ENCODE measurements at places on chromosomes 13 and 19.
A peak's percentile ranks its signal among the peaks of the same experiment; 100 is the strongest.

GRCh38 chr13:98878486-98879126 is 99.3 kb downstream of the DOCK9 start:
- DNase-seq, result no peak

DNA sequence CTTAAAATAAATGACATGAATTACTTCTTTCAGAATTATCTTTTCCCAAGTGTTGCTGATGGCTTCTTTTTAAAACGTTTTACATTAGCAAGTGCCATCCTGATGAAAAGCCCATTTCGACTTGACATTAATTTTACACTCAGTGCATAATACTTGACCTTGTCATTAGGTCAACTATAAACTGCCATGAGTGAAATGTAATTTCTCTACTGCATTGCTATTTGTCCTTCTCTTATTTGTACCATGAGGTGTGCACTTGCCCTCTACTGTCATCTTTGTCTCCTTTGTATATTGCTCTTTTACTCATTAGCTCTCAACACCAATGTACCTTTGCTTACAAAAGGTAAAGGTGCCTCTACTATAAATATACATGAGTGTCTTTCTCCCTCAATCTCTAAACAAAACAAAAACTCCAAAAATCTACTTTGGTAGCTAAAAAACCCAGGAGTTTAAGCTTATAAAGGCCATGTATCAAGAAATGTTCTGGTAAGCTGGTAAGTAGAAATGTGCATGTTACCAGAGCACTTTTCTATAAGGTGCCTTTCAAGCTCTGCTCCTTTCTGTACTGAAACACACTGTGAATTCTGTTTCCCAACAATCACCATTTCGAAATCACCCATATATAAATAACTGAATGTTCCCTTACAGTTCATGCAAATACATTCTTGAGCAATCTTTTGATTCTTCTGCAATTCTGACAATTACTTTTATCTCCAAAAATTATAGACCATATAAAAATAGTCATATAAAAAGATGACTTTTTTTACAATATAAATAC is 351.4 kb downstream of the SLITRK5 start:
- no peak for DNase-seq

DNA sequence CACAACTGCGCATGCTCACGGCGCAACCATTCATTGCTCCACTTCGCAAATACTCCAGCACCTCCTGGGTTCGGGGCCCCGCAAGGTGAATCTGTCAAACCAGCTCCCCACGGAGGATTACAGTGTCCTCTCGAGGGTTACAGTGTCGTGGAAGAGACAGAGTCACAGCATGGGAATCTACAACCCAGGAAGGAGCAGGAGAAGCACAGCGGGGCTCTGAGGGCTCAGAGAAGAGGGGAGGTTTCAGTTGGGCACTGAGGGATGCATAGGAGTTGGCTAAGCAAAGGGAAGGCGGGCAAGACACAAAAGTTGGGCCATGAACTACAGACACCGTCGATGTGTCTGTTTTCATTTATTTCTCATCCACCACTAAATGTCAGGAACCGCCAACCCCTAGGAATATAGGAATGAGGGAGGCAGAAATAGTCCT is 1.0 kb upstream of the GTF2F1 start:
- DNase-seq, result no peak

DNA sequence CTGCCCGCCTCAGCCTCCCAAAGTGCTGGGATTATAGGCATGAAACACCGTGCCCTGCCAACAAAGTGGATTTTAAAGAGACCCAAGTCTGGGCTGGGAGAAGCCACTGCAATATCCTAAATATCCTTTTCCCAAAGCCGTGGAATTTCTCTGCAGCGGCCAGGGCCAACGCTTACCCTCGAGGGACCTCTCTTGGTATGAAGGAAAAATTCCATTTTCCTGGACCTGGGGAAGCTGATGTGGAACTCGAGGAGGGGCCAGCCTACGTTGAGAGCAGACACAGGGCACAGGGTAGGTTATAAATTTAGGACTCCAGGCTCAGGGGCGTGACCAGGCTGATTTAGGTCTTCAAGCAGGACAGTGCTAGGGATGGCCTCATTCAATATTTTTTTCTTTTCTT is 17.7 kb upstream of the UPF1 start:
- DNase-seq, result no peak

DNA sequence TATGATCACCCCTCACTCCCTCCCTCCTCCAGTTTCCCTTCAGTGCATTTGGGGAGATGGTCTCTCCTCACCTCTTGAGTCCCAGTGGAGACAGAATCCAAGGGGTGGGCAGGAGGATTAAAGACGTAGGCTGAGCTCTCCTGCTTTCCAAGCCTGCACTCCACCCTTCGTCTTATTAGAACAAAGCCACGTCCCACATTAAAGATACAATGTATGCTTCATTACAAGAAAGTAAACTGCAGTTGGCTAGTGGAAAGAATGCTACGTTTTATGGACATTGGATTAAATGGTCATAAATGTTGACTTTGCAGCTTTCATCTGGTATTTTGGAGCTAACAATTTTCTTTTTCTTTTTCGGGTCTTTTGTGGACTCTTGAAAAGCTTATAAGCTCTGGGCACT is 1.5 kb upstream of the KLK11 start:
- no peak for DNase-seq

DNA sequence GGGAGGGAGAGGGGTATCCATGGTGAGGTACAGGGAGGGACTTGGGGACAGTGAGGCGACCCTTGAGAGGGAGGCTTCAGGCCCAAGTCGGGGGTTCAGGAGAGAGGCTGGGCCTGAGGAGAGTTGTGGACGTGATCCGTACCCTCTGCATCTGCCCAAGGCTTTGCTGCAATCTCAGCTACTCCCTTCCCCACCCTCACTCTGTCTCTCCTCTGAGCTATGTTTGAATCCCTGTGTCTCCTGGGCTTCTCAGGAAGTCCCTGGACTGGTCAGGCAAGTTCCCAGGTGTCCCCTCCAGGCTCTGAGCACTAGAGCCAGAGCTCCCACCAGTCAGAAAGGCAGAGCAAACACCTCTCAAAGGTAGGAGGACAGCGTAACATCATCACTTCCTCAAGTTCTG is 1.8 kb downstream of the LIN37 start:
- no peak for DNase-seq

GRCh38 chr19:16931306-16931705 is 42.5 kb downstream of the F2RL3 start:
- DNase-seq, result no peak

DNA sequence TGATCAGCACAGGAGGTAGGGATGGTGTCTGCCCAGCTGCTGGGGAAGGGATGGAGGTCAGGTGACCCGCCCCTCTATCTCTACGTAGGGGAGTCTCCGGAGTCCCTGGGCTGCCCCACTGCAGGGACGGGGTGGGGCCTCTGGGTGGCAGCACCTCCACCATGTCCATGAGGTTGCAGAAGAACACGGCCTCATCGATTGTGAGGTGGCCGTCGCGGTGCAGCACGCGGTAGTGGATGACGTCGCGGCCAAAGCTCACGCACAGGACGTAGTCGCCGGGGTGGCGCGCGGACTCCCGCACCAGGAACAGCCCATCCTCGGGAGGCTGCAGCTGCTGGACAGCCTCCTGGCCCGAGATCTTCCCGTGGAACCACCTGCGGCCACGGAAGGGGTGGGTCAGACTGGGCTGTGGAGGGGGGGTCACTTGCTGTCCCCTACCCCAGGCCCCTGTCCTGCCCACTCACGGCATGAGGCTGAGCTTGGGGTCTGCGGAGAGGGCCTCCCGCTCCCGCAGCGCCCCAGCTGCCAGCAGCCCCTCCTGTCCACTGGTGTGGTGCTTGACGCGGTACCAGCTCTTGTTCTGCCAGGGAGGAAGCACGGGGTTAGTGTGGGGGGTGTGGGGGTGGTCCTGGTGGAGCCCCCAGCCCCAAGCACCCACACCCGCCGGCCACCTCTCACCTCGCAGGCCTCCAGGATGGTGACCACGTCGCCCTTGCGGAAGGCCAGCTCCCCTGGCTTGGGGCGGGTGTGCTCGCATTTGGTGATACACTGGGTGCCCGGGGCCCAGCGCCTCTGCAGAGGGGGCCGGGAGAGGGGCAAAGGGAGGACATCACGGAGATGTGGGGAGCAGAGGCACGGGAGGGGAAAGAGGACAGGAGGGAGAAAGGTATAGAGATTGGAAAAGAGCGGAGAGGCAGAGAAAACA is 2.3 kb downstream of the MATK start:
- peak; percentile 47 for DNase-seq

DNA sequence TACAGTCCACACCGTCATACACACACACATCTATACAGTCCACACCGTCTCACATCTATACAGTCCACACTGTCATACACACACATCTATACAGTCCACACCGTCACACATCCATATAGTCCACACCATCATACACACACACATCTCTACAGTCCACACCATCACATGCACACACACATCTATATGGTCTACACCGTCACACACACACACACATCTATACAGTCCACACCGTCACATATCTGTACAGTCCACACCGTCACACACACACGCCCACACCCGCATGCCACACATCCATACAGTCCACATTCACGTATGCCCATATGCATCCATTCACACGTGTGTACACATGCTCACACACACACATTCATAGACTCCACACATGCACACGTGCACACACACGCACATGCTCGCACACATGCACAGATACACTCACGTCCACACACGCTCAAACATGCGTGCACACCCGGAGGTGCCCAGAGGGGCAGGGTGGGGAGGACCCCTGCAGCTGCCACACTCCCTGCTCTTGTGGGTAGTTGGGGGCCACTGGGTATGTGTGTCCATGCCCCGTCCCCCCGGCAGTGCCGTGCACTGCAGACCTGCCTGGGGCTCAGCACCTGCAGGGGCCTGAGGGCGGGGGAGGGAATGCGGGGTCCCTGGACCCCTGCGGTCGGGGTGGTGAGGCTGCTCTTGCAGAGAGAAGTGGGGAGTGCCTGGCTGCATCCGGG is 29.2 kb downstream of the PIAS4 start:
- no peak for DNase-seq

DNA sequence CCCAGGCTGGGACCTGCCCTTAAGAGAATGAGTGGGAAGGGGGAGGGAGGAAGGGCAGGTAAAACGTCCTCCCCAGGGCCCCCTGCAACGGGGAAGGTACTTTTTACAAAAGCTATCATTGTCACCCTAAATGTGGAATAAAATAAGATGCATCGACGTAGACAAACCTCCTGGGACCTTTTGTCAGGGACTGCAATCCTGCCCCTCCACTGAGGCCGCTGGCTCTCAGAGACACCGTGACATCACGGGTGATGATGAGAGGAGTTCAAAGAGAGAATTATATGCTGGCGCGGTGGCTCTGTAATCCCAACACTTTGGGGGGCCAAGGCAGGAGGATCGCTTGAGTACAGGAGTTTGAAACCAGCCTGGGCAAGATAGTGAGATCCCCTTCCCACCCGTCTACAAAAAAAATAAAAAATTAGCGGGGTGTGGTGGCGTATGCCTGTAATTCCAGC is 1.8 kb upstream of the MYBPC2 start:
- no peak for DNase-seq

GRCh38 chr19:21789466-21790085 is 22.2 kb upstream of the ZNF100 start:
- DNase-seq, result no peak
